Stimulated activated CD4-positive, alpha-beta T cell treated with anti-CD3 and anti-CD28 coated beads, Interleukin-15, amount 100 ng/mL, for 1 hour (primary cell): ENCODE measurements at places on chromosomes 7 and 10.

DNA sequence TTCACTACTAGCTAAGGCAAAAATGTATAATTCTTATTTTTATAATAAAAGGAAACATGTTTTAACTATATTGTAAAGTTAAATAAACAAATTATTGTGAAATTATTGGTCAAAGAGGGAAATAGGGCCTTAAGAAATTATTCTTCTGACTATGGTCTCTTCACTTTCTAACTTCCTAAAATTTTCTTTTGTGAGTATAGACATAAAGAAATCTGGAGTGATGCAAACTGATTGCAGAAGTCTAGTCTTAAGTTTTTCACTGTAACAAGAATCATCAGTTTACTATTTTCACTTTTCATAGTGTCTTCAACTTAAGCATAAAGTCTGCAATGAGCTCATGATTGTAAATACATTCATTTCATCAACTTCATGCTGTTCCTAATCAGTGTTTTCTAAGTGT, 525.4 kb downstream of the TFEC start:
- DNase-seq = no peak

- DNase-seq = no peak
Observed at GRCh38 chr10:50885097-50885859, at the start of gene A1CF. Gene A1CF, minus strand, starts transcription at chr10:50885627. Its CDS starts 25,687 bp downstream, at chr10:50859940.

DNA sequence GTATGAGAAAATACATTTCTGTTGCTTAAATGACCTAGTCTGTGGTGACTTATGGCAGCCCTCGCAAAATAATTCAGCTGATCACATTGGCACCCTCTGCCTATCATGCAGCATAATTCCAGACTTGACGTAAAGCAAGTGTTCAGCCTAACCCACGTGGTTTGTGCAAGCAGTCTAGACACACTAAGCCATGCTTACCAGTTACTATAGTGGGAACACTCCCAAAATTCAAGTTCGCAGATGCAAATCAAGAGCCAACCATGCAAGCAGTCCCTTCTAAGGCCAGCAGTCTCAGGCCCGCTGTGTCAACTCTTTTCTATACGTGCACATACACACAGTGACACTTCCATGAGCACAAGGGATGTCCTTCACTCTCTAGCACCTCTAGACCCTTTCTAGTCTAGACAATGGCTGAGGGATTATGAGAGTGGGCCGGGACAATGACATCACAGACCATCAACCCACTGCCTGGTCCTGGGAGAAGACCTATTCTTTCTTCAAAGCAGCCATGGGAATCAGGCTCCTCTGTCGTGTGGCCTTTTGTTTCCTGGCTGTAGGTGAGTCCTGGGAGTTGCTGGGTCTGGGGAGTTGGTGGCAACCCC, 29.0 kb upstream of the PRSS1 start:
- no peak for DNase-seq

DNA sequence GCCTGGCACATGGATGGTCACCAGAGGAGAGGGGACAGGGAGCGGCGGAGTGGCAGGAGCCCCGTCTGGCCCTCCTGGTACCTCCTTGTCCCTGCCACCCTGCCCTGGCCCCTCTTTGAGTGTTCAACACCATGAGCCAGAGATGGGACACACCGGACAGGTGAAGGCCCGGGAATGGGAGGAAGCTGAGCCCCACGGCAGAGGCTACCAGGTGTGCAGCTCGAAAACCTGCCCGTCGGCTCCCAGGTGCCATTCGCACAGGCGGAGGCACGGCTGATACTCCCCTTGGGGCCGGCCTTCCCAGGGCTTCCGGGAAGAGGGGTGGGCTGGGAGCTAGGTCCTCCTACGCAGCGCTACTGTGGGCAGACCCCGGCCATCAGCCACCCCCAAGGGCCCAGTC, 44.1 kb downstream of the TNRC18 start:
- DNase-seq = no peak

- DNase-seq = no peak
Observed at GRCh38 chr7:128710481-128710880, 28.7 kb upstream of the CALU start.

DNA sequence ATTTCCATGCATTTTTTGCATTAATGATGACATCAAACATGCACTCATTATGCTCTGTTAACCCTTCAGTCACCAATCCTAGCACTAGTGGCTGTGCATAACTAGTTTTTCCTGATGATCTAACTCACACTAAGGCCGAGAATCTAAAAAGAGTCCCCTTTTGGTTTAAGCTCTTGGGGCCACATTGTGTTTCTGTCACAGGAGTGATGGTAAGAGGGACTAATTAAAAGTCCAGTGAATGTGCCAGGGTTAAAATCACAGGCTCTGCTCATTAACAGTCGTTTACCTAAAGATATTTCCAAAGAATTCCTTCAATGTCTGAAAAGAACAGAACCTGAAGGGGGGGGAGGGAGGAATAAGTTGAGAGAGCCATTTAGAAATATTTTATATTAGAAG, 359.0 kb upstream of the ANKRD30A start:
- no peak for DNase-seq

- DNase-seq = no peak
Observed at GRCh38 chr10:67664942-67665341, 31.1 kb downstream of the CTNNA3 start.

GRCh38 chr7:42289473-42289872, 52.5 kb upstream of the GLI3 start:
- no peak for DNase-seq

- DNase-seq = no peak
Observed at GRCh38 chr7:150406567-150407421, 27.7 kb downstream of the ZNF775 start.

GRCh38 chr10:22230158-22230833, 12.5 kb upstream of the EBLN1 start:
- no peak for DNase-seq

- no peak for DNase-seq
Observed at GRCh38 chr7:142884286-142884640, 1.3 kb downstream of the TRPV6 start.

- DNase-seq = no peak
Observed at GRCh38 chr10:57972783-57973182, 294.9 kb downstream of the IPMK start.

GRCh38 chr10:80596391-80597257, 58.9 kb downstream of the SH2D4B start:
- DNase-seq = no peak

GRCh38 chr10:7318836-7319235, 92.0 kb downstream of the SFMBT2 start:
- no peak for DNase-seq

DNA sequence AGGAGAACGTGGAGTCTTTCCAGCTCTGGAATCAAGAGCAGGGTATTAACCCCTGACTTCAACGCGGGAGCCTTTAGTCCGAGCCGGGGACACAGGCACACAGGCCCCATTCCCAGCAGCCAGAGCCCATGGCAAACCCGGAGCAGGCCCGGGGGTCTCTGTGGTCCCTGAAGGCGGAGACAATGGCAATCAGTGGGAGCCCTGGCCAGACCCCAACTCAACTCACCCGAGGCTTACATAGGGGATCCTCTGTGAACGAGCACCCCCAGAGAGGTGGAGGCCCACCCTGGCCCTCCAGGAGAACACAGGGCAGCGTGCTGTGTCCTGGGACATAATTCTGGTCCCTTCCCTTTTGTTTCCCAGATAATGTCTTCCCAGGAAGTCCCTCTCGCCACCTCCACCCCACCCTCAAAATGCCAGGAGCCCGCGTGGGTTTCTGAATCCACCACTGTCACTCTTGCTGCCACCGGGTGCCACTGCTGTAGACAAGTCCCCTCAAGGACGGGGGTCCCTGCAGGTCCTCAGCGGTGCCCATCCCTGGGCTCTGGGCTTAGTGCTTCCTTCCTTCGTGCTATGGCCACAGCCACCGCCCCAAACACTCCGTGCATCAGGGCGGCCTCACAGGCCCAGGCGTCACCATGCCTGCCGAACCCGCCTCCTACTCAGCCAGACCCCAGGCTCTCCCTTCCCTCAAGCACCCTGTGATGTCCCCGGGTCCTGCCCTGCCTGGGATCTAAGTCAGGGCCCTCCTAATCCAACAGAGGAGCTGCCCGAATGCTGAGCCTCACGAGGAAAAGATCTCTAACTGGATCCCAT, 28.6 kb upstream of the PPP2R2D start:
- DNase-seq = no peak
